ENCODE measurements at places on chromosomes 12 and 14. TPM values are rescaled to one million over a fixed set of nuclear protein-coding genes. Genes with fewer than 3 reads are reported as not detected.

LYZ gene
- 282 TPM for total RNA-seq

GLIPR1L1 gene
- total RNA-seq, result not detected

RTL1 gene
- 2.6 TPM for total RNA-seq

COCH gene
- total RNA-seq, result 3.3 TPM

HHIPL1 gene
- 0.64 TPM for total RNA-seq

HELB gene
- total RNA-seq, result 4.6 TPM

ANKRD33 gene
- total RNA-seq, result not detected

MYO1H gene
- not detected for total RNA-seq

MANSC4 gene
- total RNA-seq, result not detected

AJUBA gene
- 75.1 TPM for total RNA-seq

IL31 gene
- total RNA-seq, result not detected

MYL2 gene
- total RNA-seq, result not detected

LMNTD1 gene
- total RNA-seq, result not detected

CGRRF1 gene
- total RNA-seq, result 27.0 TPM
